ENCODE measurements at places on chromosomes 3 and 15.

DNA sequence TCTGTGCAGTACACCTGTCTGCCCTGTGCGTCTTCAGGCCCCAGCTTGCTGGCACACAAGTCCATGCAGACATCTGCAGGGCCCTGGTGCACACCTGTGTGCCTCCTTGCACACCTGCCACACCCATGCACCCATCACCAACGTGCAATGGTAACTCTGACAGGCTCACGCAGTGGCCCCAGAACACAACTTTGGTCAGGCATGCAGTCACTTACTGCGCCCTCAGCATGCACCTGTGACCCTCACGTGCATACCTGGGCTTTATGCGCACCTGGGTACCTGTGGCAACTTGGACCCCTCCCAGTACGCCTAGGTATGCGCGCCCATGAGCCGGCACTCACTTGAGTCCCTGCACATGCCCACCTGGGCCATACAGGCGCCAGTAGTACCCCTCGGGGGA lies 1.7 kb downstream of the PLXND1 start:
- no peak for DNase-seq

DNA sequence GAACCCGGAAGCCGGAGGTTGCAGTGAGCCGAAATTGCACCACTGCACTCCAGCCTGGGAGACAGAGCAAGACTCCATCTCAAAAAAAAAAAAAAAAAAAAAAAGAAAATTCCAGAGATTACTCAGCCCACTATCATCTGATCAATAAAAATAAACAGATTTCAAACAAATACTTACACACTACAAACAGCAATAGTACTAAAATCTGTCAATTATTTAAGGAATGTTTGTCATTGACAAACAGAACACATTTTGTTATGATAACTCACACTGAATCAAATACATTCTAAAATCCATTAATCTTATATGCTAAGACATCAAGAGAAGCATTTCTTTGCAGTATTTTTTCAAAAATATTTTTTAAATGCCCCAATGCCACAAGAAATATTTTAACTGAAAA lies 7.6 kb downstream of the MYO9A start:
- no peak for DNase-seq

DNA sequence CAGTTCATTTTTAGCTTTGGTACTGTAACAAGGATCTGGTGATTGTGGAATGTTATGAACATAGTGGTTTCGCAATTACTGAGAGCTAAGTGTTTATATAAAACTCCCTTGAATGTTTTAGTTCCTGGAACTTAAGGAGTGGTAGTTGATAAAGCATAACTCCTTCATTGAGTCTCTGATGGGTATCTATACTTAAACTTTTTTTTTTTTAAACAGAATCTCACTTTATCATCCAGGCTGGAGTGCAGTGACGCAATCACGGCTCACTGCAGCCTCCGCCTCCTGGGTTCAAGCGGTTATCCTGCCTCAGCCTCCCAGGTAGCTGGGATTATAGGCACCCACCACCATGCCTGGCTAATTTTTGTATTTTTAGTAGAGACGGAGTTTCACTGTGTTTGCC lies 11.3 kb downstream of the PRKCI start:
- no peak for DNase-seq

- DNase-seq, result peak; percentile 73
Measured at GRCh38 chr15:39918688-39919385, 1.2 kb downstream of the GPR176 start.

DNA sequence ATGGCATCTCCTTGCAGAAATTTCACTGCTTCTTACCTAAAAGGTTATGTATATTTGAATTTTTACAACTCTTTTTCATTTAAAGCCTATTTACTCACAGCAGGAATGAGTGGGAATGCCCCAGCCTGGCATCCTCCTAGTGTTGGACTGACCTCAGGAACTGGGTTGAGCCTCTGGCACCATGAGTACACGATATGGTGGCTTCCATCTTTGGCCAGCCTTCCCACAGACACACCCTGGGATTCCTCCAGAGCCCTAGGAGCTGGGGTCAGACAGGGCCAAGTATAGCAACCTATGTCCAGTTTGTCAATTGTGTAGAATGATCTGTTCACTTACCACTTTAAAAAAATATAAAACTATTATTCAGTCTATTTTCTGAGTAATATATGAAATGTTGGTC lies 57.2 kb upstream of the HEG1 start:
- DNase-seq, result no peak

- no peak for DNase-seq
Measured at GRCh38 chr3:124776856-124777255, 46.6 kb downstream of the UMPS start.

DNA sequence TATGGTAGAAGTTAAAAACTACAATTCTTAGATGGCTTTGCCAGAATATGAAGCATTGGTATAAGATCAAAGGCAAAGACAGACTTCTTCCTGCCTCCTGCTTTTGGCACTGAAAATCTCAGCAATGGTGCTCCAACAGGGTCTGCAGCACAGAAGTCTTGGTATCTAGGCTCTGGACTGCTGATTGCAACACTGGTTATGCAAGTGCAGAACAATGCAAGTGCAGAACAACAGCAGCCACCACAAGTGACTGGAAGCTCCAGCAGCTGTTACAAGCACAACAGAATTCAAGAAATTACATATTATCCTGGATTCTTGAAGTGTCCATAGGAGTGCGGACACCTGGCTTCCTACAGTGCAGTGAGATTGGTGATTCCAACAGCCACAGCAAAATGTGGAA lies 33.7 kb downstream of the ZBTB20 start:
- DNase-seq, result no peak

DNA sequence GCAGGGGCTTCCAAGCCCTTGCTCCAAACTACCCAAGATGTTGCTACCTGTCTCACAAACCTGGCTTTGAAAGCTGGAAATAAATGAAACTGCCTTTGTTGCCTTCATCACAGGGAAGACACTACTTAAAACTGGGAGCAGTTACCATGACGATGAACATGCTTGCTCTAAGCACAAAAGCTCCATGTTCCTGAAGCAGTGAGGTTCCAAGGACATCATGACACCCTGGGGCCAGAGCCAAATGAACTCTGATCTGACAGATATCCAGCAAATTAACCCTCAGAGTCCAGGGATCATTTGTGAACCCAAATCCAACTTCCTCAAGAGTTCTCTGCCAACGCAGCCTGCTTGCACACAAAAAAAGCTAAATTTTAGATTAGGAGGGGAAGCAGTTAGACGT lies 10.7 kb downstream of the TRAIP start:
- no peak for DNase-seq

DNA sequence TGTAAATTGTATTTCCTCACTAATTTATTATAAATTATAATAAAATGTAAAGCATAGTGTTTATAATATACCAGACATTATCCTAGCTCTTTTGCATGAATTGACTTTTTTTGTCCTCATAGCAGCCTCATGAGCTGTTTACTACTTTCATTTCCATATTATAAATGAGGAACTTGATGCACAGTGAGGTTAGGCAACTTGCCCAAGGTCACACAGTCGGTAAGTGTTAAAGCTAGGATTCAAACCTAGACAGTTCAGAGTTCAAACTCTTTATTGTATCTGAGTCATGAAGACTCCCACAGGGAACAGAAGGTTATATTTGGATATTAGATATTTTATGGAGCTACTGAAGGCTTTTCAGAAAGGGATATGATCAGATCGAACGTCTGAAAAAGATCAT lies 322.2 kb upstream of the SATB1 start:
- DNase-seq, result no peak

GRCh38 chr3:135149707-135150681 lies 354.9 kb downstream of the EPHB1 start:
- DNase-seq, result no peak

DNA sequence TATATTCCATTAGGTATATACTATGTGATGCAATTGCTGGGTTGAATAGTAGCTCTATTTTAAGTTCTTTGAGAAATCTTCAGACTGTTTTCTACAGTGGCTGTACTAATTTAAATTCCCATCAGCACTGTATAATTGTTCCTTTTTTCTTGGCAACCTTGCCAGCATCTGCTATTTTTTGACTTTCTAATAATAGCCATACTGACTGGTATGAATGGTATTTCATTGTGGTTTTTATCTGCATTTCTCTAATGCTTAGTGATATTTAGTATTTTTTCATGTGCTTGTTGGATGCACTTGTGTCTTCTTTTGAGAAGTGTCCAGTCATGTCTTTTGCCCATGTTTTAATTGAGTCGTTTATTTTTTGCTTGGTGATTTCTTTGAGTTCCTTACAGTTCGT lies 145.1 kb upstream of the PLSCR5 start:
- DNase-seq, result peak; percentile 21

DNA sequence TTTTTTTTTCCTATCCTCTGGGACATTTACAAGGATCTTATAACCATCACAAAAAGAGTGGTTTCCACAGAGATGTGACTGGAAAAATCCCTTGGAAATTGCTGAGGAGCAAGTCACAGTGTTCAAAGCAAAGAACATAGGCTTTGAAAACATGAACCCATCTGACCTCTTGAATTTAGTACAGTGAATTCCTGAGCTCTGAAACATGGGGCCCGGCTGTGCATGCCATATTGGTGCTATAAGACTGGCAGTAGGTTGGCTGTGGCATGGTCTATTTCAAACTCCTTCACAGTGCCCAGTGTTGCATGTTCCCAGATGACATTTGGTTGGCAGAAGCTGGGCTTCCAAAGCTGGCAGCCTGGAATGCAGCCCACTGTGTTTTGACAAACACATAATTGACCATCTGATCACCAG lies 202.2 kb downstream of the TIGIT start:
- no peak for DNase-seq

DNA sequence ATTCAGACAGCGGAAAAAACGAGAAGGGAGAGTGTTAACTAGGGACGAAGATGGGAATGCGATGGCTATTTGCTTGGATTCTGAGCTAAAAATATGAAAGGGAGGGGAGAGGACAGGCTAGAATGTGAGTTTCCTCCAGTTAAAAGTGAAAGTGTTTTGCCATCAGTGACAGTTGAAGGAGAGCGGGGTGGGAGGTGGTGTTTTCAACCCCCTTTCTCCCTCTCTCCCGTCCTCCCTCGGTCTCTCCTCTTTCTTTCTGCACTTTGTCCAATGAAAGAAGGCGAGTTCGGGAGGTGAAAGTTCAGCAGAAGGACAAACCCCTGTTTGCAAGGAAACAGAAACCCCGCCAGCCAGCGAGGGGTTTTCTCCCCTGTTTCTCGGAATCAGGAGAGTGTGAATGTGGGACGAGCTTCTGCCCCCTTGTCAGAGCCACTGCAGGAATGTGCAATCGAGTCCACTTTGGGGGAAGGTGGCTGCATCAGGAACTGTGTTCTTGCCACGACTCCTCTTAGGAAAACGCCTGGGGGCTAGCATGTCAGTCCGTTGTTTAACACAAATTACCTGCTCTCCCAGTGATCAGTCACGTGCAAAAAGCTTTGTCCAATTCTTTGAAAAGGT lies 975 bp upstream of the FOXP1 start:
- DNase-seq, result no peak

- no peak for DNase-seq
Measured at GRCh38 chr15:57591237-57591821, 375 bp upstream of the MYZAP start.

DNA sequence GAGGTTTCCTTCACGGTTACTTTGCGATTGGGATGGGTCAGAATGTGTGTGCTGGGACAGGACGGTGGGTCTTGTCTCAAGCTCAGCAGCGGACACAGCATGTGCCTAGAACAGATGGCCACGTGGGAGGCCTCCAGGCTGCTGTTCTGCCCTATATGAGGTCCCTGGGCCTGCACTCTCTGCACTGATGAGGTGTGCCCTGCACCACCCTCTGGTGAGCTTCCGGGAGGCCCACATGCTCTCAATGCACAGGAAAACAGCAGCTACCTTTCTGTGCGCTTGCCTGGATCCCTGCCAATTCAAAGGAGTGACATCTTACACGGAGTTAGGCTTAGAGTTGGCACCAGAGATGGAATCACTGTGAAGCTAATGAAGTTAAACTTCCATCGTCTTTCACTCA lies 59.8 kb downstream of the BOC start:
- DNase-seq, result no peak

GRCh38 chr3:37139567-37140052 lies 34.8 kb downstream of the LRRFIP2 start:
- no peak for DNase-seq

DNA sequence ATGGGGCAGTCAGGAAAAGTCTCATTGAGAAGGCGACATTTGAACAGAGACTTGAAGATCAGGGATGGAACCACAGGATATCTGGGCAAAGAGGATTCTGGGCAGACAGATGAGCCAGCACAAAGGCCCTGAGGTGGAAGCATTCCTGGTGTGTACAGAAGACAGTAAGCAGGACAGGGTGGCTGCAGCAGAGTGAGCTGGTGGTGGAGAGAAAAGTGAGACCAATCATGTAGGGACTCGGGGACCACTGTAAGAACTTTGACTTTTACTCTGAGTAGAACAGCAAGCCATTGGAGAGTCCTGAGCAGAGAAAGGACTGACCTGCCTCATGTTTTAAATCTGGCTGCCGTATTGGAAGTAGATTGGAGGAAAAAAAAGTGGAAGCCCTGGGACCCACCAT lies 29.9 kb upstream of the LRRFIP2 start:
- DNase-seq, result no peak

- DNase-seq, result no peak
Measured at GRCh38 chr3:192655628-192656027, 71.7 kb downstream of the FGF12 start.

GRCh38 chr3:60514866-60515265 lies 736.4 kb downstream of the FHIT start:
- DNase-seq, result no peak

DNA sequence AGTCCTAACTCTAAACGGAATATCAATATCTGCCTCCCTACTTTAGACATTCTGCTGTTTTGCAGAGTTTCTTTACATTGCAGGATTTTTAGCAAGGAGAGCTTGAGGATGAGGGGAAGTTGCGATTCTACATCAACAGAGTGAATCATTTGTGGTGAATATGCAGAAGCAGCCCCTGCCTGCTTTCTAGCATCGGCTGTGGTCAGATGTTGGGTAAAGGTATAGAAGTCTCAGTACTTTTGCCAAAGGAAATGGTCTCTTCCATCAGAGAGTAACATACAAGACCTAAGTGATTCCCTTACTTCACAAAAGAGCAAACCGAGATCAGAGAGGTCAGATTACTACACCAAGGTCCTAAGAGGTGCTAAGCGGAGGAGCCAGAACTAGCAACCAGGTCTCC lies 15.2 kb downstream of the ST3GAL6 start:
- DNase-seq, result peak; percentile 41

DNA sequence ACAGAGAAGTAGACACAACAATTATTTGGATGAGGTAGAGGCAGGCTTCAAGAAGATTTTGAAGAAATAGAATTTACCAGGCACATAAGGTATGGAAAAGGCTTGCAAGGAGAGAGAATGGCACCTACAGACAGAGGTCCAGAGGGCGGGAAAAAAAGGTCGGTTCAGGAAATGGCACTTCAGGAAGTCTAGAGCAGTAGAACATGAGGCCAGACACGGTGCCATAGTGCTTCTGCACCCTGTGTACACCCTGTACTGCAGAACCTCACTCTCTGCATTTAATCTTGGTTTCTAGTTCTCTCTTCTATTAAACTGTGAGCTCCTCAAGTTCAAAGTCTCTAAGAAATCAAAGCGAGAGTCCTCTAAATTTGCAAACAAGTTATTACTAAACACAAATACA lies 113.4 kb upstream of the C2CD4B start:
- DNase-seq, result no peak

GRCh38 chr15:58795825-58796224 lies 24.7 kb downstream of the MINDY2 start:
- no peak for DNase-seq

All from dermis microvascular lymphatic vessel endothelial cell (primary cell).